ENCODE measurements at places on chromosomes 1 and 21. TPM values are rescaled to one million over a fixed set of nuclear protein-coding genes. Genes with fewer than 3 reads are reported as not detected.

Gene FCRL1
- 3.4 TPM for total RNA-seq

DNA sequence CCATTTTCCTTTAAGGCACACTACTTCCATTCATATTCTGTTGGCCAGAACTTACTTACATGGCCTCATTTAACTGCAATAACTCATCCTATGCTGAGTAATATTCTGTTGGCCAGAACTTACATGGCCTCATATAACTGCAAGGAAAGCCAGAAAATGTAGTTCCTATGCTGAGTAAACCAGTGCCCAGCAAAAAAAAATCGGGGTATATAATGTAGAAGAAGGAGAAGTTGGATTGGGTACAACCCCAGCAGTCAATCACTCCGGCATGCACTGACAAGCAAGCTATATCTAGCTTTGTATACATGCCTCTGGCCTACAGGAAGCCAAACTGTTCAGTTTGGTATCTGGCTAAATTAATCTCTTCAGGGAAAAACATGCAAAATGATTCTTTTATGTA lies 39.4 kb upstream of the PPIH start:
- DNase-seq = peak; percentile 1

DNA sequence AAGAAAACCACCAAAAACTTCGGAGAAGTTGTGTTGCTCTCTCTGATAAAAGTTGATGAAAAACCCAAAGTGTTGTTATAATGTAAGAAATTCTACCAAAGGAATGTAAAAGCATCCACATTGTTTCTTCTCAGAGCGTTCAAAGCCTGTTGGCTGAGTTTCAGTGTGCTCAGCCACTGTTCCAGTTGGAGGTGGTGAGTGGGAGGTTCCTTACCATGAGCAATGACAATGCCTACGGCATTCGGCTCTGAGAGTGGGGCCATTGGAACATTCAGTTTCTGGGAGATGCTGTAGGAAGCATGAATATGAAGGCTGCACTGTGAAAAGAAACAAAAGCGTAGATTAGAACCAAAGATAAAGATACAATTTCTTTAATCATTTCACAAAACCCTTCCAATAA lies 20.5 kb upstream of the MYBPHL start:
- no peak for DNase-seq

- no peak for DNase-seq
Measured at GRCh38 chr21:42758721-42759593, 105.5 kb downstream of the PDE9A start.

Gene ZNF593OS
- total RNA-seq = not detected

Gene DRAXIN
- total RNA-seq = 0.10 TPM

- no peak for DNase-seq
Measured at GRCh38 chr1:232291681-232292080, 338.3 kb downstream of the SIPA1L2 start.

DNA sequence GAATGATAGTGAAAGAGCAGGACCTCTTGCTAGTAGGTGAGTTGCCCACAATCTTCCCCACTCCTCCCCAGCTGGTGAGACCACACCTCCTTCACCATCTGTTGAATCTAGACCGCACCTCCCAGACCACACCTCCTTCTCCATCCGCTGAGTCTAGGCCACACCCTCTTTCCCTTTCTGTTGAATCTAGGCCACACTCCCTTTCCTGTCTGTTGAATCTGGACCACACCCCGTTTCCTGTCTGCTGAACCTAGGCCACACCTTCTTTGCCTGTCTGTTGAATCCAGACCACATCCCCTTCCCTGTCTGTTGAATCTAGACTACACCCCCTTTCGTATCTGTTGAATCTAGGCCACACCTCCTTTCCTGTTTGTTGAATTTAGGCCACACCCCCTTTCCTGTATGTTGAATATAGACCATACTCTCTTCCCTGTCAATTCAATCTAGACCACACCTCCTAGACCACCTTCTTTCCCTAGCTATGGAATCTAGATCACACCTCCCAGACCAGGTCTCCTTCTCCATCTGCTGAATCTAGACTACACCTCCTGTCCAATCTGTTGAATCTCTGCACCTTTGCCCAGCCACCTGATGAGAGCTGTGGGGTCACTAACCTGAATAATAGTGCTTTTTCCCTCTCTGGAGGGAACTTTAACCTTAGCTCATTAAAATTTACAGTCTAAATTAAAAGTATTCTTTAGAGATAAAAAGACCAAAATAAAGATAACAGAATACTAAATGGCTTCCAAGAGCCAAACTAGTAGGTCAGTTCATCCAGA lies 116.3 kb downstream of the DAB1 start:
- peak; percentile 3 for DNase-seq

DNA sequence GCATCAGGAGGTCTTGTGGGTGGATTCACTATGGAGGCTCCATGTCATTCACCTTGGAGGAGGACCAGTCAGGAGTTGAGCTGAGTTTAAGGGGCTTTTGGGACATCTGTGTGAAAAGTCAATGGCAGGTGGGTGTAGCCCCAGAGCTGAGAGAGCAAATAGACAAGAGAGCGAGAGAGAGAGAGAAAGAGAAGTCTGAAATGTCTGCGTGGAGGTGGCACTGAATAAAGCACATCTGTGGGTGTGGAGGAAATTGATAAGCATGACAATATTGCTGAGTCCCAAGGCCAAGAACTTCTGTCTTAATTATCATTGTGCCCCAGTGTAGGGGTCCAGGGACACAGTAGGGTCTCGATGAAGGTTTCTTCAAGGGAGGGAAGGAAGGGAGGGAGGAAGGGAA lies 79.5 kb upstream of the VAMP3 start:
- DNase-seq = no peak

DNA sequence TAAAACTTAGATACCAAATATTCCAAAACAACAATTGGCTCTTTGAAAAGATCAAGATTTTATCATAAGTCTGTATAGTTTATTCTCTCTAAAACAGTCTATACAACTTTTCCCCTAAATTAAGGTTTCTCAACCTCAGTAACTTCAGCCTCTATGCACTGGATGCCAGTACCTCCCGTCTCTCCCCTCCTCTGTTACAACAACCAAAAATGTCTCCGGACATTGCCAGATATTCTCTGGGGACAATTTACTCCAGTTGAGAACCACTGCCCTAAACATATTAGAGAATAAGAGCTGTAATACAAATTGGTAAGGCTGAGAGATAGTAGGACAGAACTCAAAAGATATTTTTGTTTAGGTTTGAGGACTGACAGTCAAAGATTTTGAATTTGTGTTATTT lies 71.6 kb downstream of the TMEM200B start:
- no peak for DNase-seq

- DNase-seq = no peak
Measured at GRCh38 chr1:226823643-226824042, 46.8 kb upstream of the PSEN2 start.

- peak; percentile 80 for DNase-seq
Measured at GRCh38 chr21:41170859-41171609, 3.1 kb downstream of the BACE2 start.

Gene PLA2G2F
- total RNA-seq = not detected

GRCh38 chr1:175054736-175055135 lies 12.9 kb upstream of the TNN start:
- no peak for DNase-seq

DNA sequence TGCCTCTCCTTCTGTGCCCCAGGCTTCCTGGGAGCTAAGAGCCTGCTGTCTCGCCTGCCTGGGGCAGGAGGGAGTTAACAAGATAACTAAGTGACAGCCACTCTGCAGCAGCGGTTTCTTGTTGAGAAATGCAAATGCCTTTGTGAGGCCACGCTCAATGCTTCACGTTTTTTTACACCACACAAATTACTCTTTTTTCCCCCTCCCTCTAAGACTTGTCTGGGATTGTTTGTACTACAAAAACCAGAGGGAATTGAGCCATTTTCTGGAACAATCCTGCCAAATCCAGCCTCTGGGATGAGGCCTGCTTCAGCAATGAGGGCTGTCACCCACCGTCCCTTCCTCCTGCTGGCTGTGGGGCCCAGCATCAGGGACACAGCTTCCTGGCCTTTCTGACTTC lies 119.6 kb downstream of the ACTL8 start:
- no peak for DNase-seq

- DNase-seq = no peak
Measured at GRCh38 chr1:15060104-15060503, 93.4 kb upstream of the TMEM51 start.

- no peak for DNase-seq
Measured at GRCh38 chr1:240426051-240426450, 185.9 kb downstream of the GREM2 start.

GRCh38 chr1:202233171-202233570 lies 39.6 kb downstream of the LGR6 start:
- no peak for DNase-seq

Gene SH2D1B
- total RNA-seq = 0.68 TPM

DNA sequence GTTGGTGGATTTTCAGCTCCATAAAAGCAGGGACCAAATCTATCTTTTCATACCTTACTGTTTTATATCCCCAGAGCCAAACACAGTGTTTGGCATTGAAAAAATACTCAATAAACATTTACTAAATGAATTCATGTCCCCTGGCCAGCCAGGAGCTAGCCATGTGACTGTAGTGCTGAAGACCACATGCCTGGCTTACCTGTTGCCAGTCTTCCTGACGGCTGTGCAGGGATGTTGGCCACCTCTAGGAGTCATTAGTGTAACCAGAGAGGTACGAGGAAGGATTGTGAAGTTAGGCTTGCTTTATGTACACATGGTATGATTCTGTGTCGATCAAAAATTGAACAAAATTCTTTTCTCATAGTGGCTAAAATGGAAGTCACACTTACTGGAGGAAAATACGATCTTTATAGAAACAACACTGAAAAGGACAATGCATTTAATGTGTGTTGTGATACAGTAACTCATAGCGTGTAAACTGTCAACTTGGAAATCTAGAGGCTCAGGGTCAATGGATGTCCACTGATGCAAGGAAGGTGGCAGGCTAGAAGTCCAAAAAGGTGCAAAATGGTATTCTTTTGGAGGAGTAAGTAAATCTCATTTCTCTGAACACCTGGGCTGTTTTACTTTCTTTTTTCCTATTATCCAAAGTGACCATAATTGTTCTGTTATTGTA lies 60.9 kb downstream of the FGGY start:
- no peak for DNase-seq

Gene CELA3B
- total RNA-seq = not detected

DNA sequence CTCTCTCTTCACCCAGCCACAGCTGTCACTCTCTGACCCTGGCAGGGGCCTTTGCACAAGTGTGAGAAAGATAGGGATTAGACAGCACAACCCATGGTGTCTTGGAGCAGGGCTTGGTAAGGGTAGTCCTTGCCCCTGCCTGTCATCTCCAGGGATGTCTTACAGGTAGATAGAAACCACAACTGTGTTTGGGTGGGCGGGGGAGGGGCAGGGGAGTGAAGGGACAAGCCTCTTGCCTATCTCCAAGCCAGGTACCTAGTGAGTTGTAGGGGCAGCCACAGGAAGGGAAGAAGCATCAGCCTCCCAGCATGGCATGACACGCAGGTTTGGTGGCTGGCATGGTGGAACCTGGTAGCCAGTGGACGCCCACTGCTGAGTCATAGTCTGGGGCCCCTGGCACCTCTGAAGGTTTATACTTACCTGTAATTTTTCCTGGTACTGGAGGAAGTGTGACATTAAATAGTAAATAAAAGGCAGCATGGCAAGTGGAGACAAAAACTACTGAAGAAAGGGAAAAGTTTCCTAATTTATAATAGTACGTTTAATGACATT lies 97.5 kb downstream of the CLEC20A start:
- no peak for DNase-seq

GRCh38 chr1:119358636-119359035 lies 9.9 kb upstream of the HAO2 start:
- no peak for DNase-seq

GRCh38 chr1:18592368-18592767 lies 38.3 kb upstream of the PAX7 start:
- DNase-seq = no peak

Measured in left lung (tissue), 14 donors.